Mesothelial cell of epicardium (in vitro differentiated cells): ENCODE measurements at places on chromosomes 11 and 22.

DNA sequence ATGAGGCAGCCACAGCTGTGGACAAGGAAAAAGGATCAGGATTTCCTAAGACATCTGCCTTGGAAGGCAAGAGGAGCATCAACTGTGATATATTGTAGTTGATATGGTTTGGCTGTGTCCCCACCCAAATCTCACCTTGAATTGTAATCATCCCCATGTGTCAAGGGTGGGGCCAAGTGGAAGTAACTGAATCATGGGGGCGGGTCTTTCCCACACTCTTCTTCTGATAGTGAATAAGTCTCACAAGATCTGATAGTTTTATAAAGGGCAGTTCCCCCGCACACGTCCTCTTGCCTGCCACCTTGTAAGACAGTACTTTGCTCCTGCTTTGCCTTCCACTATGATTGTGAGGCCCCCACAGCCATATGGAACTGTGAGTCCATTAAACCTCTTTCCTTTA lies 10.2 kb downstream of the RIC8A start:
- H3K4me1 ChIP-seq, result no peaks in the 10 kb centered on the region
- H3K36me3 ChIP-seq, result peaks cover 15% of the 10 kb centered on the region
- H3K27ac ChIP-seq, result no peak overlapping the region
- H3K4me3 ChIP-seq, result no peak overlapping the region
- H3K27me3 ChIP-seq, result no peaks in the 10 kb centered on the region
- DNase-seq, result no peak

DNA sequence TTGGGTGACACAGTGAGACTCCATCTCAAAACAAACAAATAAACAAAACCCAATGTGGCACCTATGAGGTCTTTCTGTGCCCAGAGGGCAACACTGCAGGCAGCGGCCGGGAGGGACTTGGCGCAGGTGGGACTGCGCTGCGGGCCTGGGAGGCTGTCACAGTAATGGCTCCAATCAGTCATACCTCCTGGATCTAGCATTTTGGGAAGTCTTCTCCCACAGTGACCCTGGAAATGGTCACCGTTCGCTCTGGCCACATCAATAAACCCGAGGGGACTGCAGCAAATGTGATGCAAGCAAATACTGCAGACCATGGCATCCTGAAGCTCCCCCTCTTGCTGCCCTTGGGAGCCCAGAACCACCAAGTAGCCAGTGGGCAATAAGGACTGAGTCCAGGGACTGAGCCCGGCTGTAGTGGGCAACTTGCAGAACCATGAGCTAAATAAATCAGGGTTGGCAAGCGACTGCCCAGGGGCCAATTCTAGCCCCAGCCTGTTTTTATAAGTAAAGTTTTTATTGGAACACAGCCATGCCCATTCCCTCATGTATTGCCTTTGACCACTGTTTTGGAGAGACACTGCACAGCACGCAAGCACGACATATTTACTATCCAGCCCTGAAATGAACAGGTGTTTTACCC lies 15.4 kb downstream of the SHANK2 start:
- no peaks in the 10 kb centered on the region for H3K36me3 ChIP-seq
- H3K4me3 ChIP-seq, result no peak overlapping the region
- DNase-seq, result no peak
- H3K27me3 ChIP-seq, result no peaks in the 10 kb centered on the region

DNA sequence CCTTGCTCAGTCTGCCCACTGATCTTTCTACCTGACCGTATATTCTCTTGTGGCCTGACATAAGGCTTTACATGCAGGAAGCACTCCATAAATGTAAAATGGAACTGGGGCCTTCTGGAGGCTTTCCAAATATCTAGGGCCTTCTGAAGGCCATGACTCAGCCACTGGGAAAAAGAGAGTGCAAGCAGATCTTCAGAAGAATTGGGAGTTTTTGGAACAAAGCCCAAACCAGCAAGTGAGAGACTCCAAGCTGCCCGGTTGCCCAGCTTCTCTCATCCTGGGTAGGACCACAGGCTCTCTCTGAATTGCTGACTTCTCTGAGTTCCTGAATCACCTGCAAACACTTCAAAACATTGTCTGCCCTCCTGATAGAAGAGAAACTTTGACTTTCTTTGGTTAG lies 107.9 kb upstream of the BMAL1 start:
- no peak for DNase-seq
- H3K27me3 ChIP-seq, result no peaks in the 10 kb centered on the region
- H3K36me3 ChIP-seq, result no peaks in the 10 kb centered on the region
- no peaks in the 10 kb centered on the region for H3K4me1 ChIP-seq

DNA sequence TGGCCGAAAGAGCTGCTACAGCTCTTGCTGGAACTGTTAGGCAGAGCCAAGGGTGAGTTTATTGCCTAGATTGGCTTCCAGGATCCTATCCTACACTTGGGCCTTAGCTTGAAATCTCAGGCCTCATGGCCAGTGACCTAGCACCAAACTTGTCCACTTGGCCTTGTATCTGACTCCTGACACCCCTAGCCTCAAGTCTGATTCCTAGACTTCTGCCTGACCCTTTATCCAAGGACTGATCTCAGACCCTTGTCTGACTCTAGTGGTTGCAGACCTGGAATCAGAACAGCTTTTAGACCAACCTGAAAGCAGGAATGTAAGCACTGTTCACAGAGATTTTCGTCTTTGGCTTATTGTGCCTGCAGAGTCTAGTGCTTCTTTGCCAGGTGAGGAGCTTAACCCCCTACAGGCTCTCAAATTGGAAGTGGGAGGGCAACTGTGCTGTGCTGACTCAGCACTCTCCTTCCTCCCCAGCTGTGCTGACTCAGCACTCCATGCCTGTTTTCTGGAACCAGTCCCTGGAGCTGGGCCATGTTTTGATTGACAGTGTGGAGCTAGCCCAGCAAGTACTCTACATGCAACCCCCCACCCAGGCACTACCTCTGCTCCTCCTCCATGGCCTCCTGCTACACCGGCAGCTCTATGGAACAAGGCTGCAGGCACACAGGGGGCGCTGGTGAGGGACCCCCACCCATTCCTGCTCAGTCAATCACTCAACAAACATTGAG lies 35.1 kb downstream of the RRP8 start:
- no peaks in the 10 kb centered on the region for H3K4me1 ChIP-seq
- DNase-seq, result no peak
- peaks cover 10% of the 10 kb centered on the region for H3K36me3 ChIP-seq
- no peaks in the 10 kb centered on the region for H3K27me3 ChIP-seq
- peak overlapping the region; percentile 45 for H3K27ac ChIP-seq

DNA sequence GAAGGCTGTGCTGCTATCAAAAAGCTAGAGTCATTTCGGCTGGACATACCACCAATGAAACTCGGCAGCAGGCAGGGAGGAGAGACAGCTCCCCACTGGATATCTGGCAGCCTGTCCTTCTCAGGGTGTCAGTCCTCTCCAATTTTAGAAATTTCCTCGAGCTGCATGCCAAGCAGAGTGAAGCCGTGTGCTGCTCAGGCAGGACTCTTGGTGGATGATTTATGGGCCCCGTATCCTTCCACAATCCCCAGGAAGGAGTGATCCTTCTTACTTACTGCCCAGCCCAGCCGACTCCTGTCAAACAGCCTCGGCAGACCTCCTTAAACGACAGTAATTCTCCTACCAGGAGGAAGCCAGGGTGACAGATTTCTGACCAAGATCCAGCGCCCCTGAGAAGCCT lies 410.4 kb downstream of the TENM4 start:
- H3K36me3 ChIP-seq, result no peaks in the 10 kb centered on the region
- DNase-seq, result no peak
- no peak overlapping the region for H3K4me3 ChIP-seq
- peak overlapping the region; percentile 47 for H3K27ac ChIP-seq
- H3K4me1 ChIP-seq, result peaks cover 57% of the 10 kb centered on the region

DNA sequence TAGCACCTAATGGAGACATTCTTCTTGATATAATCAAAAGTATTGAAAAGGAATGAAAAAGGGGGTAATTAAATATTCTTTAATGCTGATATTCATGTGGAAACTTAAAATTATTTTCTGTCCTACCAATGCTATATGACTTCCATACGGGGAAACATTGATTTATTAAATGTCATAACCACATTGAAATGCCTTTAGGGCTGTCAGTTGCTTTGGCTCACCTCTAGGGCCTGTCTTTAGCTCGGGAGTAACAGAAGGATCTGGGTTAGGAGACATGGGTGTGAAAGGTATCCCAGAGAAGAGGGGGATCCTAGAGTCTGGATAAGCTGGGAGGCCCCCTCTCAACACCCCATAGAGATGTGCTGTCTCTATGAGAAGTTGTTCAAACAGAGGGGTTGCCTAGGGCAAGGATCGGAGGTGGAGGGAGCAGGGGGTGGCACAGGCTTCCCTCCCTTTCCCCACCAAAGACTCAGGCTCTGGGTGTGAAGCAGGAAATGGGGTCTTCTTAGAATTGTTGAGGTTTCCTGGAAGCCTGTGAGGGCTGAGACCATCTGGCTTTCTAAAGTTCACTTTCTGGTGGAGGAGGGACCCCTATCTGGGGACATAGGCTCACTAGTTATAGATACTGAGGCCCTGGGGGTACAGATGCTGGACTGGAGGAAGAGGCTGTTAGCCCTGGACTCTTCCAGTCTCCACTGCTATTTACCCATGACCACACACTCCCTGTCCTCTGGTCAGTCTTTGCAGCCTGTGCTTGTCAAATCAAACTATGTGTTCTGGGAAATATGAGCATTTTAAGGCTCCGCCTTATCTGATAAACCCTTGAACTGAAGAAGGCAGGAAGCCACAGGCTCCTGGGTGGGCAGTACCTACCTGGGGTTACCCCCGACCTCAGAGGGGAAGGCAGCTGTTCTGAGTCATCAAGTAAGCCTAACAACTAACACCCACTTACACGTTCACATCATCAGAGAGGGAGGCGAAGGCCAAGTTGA lies 55.8 kb upstream of the RRAS2 start:
- peaks cover 9% of the 10 kb centered on the region for H3K4me1 ChIP-seq
- DNase-seq, result no peak
- H3K27me3 ChIP-seq, result no peaks in the 10 kb centered on the region
- H3K4me3 ChIP-seq, result no peak overlapping the region

DNA sequence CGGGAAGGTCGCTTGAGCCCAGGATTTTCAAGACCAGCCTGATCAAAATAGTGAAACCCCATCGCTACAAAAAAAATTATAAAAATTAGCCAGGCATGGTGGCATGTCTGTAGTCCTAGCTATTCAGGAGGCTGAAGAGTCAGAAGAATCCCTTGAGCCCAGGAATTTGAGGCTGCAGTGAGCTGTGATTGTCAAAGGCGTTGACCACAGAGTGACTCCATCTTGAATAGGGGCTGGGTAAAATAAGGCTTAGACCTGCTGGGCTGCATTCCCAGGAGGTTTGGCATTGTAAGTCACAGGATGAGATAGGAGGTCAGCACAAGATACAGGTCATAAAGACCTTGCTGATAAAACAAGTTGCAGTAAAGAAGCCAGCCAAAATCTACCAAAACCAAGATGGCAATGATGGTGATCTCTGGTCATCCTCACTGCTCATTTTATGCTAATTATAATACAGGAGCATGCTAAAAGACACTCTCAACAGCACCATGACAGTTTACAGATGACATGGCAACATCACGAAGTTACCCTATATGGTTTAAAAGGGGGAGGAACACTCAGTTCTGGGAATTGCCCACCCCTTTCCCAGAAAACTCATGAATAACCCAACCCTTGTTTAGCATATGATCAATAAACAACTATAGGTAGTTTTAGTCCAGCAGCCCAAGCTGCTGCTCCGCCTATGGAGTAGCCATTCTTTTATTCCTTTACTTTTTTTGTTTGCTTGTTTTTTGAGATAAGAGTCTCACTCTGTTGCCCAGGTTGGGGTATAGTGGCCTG lies 2.8 kb upstream of the RDX start:
- DNase-seq, result no peak
- H3K27ac ChIP-seq, result no peak overlapping the region
- no peaks in the 10 kb centered on the region for H3K36me3 ChIP-seq
- H3K4me1 ChIP-seq, result peaks cover 37% of the 10 kb centered on the region
- peaks cover 10% of the 10 kb centered on the region for H3K27me3 ChIP-seq

DNA sequence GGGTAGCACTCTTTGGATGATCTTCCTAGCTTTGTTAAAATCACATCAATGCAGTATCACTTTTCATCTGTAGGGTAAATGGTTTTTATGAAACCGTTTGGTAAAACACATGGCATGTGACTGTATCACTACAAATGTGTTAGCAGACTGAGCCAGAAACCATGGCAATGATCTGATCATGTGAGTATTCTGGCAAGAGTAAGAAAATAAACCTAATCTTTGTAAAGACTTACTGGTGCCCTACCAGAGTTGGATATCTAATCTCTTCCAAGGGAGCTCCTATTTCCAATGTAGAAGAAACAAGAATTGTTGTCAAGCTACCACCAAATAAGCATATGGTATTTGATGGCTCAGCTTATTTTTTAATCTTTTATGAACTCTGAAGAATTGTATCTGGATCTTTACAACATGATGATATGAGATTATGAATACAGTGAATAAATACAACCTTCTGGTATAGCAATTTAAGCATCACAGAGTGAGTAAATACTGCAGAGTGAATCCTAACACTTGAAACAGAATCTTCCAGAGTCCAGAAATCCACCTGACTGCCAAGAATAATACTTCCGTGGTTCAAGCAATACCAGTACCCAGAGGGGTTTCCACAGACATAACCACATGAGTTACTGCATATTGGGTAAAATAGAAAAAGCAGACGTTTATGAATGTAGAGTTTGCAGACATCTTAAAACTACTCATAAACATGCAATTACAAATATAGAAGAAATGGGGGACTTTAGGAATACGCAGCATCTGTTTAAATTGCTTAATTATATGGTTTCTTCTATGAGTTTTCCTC lies 238.8 kb downstream of the TTC28 start:
- DNase-seq, result no peak
- H3K27ac ChIP-seq, result peak overlapping the region; percentile 92
- no peaks in the 10 kb centered on the region for H3K27me3 ChIP-seq

GRCh38 chr11:57303990-57304579 lies 20.7 kb downstream of the TNKS1BP1 start:
- peak overlapping the region; percentile 10 for H3K27ac ChIP-seq
- H3K36me3 ChIP-seq, result peaks cover 53% of the 10 kb centered on the region
- peak overlapping the region; percentile 33 for H3K4me3 ChIP-seq
- no peak for DNase-seq
- H3K27me3 ChIP-seq, result no peaks in the 10 kb centered on the region

DNA sequence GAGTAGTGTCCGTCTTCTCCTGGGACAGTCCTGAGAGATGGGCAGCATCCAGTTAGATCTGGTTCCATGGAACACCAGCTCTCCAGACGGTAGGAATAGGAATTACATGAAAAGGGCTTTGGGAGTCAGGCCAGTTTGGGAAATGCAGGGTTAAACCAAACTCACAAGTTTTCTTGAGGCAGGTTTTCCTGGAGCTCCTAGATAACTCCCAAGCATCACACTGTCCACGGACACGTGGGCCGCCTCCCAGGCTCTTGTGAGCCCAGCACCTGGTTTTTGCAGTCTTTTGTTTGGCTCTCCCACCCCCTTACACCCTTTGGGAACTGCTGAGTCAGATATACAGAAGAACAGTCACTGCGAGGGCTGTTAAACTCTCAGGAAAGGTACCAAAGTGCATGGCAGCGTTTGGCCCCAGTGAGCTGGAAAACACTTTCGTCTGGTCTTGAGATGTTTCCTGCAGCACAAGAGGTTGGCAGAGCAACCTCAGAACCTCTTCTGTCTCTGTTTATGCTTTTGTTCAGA lies 90.0 kb downstream of the BCR start:
- H3K27ac ChIP-seq, result no peak overlapping the region
- no peak for DNase-seq
- no peak overlapping the region for H3K4me3 ChIP-seq
- no peaks in the 10 kb centered on the region for H3K27me3 ChIP-seq
- H3K36me3 ChIP-seq, result peaks cover 26% of the 10 kb centered on the region
